Spinal cord (tissue), 10 donors: ENCODE measurements at places on chromosomes 11 and 22. TPM values are rescaled to one million over a fixed set of nuclear protein-coding genes. Genes with fewer than 3 reads are reported as not detected.

The CHRNA10 gene
- total RNA-seq = 1.8 TPM

The KRTAP5-9 gene
- total RNA-seq = not detected

The ASCL2 gene
- 0.39 TPM for total RNA-seq

The C11orf86 gene
- not detected for total RNA-seq

The SLC5A12 gene
- 0.28 TPM for total RNA-seq

The IL17REL gene
- total RNA-seq = 0.40 TPM

The OR51B4 gene
- 0.17 TPM for total RNA-seq

The CYB5R2 gene
- total RNA-seq = 71.8 TPM

The CALCB gene
- 5.6 TPM for total RNA-seq

The SYT12 gene
- total RNA-seq = 3.5 TPM

The TNNT3 gene
- total RNA-seq = 12.1 TPM

The HTR3A gene
- total RNA-seq = 23.0 TPM

The PI4KA gene
- 83.5 TPM for total RNA-seq

The STIM1 gene
- 32.1 TPM for total RNA-seq

The OR51E2 gene
- 0.40 TPM for total RNA-seq

The OR2AG2 gene
- total RNA-seq = 0.30 TPM

The TSSK2 gene
- total RNA-seq = not detected

The MMP27 gene
- not detected for total RNA-seq

The MUC6 gene
- total RNA-seq = not detected

The NRXN2 gene
- total RNA-seq = 145 TPM

The NAALAD2 gene
- total RNA-seq = 20.3 TPM

The RSF1 gene
- total RNA-seq = 80.3 TPM

The SPDYC gene
- total RNA-seq = not detected
